Renal pelvis (tissue), 12 donors: ENCODE measurements at places on chromosomes 16 and 17. TPM values are rescaled to one million over a fixed set of nuclear protein-coding genes. Genes with fewer than 3 reads are reported as not detected.

GRCh38 chr16:11097094-11097786 is 152.9 kb downstream of the CLEC16A start:
- no peak for DNase-seq

- no peak for DNase-seq
Observed at GRCh38 chr17:28338056-28338768, 2.7 kb downstream of the TNFAIP1 start.

DNA sequence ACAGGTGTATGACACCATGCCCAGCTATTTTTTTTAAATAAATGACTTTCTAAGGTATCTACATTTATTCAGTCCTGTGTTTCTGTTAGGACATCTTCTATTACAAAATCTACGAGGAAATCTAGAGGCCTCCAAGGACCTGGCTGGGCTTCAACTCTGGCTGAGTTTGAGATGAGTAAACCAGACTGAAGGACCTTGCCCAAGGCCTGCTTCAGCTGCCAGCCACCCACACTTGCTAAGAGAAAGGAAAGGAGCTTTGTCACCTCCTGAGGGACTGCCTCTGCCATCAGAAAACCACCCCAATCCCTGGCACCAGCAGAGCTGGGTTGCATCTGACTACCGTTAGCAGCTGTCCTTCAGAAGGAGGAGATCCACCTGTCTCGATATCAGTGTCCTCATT is 1.3 kb upstream of the MYO1D start:
- DNase-seq: no peak

Gene CFAP119
- 14.6 TPM for polyA plus RNA-seq

Gene GCGR
- 12.1 TPM for polyA plus RNA-seq

Gene DDX19B
- 34.8 TPM for polyA plus RNA-seq

DNA sequence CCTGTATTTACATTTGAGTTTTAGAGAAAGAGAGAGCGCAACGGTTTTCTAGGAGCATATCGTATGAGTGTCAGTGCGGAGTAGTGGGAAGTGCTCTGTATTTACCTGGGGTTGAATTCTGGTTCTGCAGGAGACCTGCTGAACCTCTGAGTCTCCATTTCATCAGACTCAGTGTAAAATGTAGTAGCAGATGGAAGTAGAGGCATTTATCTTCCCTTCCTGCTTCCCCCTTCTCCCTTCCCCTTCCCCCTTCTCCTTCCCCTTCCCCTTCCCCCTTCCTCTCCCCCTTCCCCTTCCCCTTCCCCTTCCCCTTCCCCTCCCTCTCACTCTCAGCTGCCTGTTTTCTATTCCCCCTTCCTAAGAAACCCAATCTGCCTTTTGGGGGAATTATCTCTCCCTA is 426.9 kb downstream of the NPIPA7 start:
- no peak for DNase-seq

Gene CCT6B
- polyA plus RNA-seq: 5.2 TPM

Gene GSDMA
- polyA plus RNA-seq: 2.6 TPM

- DNase-seq: peak; percentile 34
Observed at GRCh38 chr17:44203731-44204440, 4.2 kb upstream of the ATXN7L3 start.

Gene PLLP
- 24.7 TPM for polyA plus RNA-seq

DNA sequence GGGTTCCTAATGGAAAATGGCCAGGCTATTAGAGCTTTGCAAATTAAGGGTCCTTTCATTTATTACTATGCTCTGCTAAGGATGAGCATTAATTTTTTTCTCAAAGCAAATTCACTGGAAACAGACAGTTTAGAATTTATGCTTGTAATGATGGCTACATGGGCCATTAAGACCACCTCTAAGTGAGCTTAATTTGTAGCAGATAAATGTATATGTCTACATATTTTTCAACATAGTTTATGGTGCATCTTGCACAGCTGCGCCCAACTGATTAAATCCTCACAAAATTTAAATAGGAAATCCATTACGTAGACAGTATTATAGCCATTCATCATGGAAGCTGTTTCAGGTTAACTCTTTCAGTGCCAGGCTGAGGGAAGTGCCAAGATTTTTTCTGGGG is 220.9 kb downstream of the CBLN1 start:
- DNase-seq: no peak

- DNase-seq: no peak
Observed at GRCh38 chr16:83365166-83365565, 442.6 kb upstream of the HSBP1 start.

DNA sequence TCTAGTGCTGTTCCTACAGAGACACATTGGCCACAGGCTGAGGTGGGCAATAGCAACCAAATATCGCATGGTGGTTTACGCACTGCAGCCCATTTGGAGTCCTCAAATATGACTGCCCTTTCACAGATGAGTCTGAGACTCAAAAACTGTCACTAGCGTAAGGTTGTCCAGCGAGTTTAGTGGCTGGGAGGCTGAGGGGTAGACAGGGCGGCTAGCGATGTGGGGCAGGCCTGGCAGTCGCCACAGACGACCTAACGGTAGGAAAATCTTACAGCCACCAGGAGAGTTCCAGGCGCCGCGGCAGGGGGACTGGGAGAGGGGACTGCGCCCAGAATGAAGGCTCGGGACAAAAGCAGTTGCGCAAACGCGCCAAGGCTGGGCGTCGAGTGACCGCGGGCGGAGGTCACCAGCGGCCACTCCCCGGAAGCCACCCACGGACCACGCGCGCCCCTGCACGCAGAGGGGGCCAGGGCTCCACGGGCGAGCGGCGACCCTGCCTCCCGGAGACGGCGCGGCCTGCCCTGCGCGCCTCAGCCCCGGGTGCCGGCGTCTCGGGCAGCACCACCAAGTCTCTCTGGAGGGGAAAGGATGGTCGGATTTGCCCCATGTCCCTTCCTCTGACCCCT is 699 bp upstream of the MAP1LC3B start:
- no peak for DNase-seq

DNA sequence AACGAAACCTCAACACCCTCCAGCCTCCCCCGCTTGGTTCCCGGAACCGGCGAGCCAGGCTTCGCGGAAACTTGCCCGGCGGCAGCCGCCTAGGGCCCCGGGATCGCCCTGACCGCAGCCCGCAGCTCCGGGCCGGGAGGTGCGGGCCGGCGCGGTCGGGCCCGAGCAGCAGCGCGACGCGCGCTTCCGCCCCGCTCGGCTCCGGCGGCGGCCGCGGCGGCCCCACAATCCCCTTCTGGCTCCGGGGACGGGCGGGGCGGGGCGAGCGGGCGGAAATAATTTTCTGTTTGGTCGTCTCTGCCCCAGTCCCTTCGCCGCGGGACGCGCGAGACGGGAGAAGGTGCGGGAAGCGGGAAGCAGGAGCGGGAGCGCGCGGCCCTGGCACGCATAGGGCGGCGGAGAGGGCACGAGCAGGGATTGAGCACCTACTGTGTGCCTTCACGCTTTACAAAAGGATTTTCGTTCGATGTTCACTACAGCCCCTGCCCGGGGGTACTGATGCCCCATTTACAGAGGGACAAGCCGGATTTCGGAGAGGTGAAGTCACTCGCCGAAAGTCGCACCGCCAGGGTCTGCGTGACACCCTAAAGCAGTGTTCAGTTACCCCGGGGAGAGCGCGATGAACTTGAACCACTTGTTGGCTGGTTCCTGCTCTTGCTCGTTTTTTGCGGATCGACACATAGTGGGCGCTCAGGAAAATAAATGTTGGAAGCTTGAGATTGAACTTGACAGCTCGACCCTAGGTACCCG is 2.7 kb upstream of the MLLT6 start:
- DNase-seq: peak; percentile 88

DNA sequence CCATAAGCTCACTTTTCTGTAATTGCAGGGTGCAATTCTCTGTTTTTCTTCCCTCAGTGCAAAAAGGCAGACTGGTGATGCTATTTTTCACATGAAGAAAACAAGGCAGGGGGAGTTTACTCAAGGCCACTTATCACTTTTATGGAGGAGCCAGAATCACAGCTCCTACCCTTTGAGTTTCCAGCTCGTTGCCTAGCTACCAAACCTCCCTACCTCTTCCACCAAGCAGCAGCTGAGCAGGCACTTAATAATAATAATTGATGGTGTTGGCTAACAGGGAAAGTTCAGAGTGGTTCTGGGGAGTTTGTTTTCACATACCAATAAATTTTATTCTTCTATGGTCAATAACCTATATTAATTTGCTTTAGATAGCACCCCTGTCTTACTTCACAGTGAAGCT is 31.9 kb upstream of the MPHOSPH6 start:
- DNase-seq: peak; percentile 88

GRCh38 chr17:31126318-31126717 is 31.5 kb downstream of the NF1 start:
- no peak for DNase-seq
